ENCODE measurements at places on chromosomes 5 and 9.
A peak's percentile ranks its signal among the peaks of the same experiment; 100 is the strongest.

GRCh38 chr9:13885258-13885657 lies 428.7 kb downstream of the NFIB start:
- no peak for DNase-seq

- no peak for DNase-seq
These were observed 232.1 kb upstream of the PCSK5 start for GRCh38 chr9:75658301-75658905.

DNA sequence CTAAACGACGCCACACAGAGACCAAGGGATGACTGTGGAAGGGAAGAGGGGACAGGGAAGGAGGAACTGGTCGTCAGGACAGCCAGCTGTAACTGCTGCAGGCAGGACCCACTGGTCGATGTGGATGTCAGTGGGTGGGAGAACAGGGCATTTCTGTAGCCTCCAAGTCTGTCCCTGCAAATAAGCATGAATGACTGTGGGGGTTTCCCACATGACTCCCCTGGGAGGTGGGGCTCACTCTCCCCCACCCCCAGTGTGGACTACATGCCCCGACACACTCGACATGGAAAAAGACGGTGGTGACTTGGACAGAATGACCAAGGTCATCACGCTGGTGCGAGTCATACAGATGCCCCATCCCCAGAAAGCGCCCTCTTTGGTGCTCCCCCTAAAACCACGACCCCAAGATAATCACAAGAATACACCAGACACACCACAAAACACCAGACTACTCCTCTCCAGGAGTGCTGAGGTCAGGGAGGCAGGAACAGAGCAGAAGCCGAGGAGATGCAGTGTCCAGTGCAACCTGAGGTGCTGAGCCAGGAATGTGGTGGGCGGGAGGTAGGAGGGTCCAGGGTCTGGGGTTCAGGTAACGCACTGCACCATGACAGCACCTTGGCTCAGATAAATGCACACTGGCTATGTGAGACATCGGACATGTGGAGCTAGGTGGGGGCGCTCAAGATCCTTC lies 64.9 kb downstream of the SECISBP2 start:
- DNase-seq, result no peak

- DNase-seq, result no peak
These were observed 3.7 kb upstream of the DOLPP1 start for GRCh38 chr9:129077236-129077635.

DNA sequence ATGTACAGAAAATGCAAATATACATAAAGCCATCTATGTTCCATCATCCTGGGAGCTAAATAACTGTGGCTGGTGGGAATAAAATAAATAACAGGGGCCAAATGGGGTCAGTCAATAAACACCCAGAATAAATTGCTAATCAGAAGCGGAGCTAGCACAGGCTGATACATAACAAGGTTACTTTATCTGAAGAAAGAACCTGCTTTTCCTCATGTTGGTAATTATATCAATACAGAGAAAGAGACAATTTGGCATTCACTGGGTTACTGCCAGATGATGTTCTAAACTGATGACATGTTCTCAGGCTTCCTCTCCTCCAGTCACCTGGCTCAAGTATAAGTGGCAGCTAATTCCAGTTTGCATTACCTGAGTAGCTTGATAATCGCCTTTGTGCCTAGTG lies 144.9 kb upstream of the CD180 start:
- DNase-seq, result no peak

GRCh38 chr5:103522586-103522985 lies 40.0 kb downstream of the NUDT12 start:
- DNase-seq, result no peak

GRCh38 chr5:111869681-111870080 lies 112.7 kb upstream of the NREP start:
- DNase-seq, result no peak

- no peak for DNase-seq
These were observed 140.6 kb downstream of the LRRC70 start for GRCh38 chr5:62719061-62719720.

GRCh38 chr9:136629001-136629878 lies 33.5 kb upstream of the EGFL7 start:
- no peak for DNase-seq

- no peak for DNase-seq
These were observed 118.4 kb downstream of the INSYN2B start for GRCh38 chr5:169861934-169862333.

GRCh38 chr9:137461663-137462395 lies 2.7 kb upstream of the NSMF start:
- peak; percentile 77 for DNase-seq

DNA sequence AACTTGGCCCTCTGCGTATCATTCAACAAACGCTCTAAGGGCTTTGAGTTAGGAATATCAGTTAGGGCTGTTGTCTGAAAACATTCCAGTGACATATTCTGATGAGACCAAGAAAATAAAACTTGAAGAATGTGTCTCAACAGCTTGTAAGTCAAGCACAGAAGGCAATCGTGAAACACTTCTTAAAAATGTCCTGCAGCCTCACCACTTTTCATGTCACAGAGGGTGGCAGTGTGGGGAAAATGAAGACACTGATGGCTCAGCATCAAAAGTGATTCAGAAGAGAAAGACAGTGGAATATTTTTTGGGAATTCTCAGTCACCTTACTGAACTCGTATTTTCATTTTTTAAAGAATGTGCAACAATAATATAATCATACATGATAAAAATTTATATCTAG lies 247.3 kb downstream of the CTNND2 start:
- DNase-seq, result no peak

DNA sequence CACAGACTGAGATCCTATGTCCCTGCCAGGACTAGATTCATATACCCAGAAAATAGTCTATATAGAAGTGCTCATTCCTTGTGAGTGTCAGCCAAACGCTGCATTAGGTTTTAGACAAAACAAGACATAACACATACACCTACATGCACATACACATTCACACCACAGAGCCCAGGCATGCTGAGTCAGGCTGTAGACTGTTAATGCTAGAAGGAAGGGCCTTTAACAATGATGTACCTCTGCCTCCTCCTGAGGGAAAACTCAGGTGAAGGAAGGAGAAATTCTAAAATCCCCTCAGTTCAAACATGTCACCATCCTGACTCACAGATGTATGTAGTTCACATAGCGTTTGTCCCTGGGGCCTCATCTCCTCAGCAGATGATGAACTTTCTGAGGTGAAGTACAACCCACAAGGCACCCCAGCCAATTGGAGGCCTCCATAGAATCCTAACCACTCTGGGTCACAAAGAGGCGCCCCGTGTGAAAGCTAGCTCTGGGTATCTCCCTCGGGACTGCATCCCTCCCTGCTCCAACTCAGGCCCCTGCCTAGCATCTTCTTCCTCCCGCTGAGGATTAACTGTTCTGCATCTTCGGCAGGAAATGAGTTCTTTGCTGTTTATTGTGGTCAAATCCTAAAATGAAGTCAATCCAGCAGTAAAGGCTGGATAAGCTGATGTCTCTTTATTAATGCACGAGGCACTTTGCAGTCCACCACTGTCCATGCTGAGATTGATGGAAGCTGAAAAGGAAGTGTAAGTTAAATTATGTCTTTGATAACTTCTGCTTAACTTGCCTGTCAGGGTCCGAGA lies 40.8 kb upstream of the FSTL4 start:
- no peak for DNase-seq

- DNase-seq, result no peak
These were observed 324.8 kb downstream of the TMEM38B start for GRCh38 chr9:106019039-106019680.

- no peak for DNase-seq
These were observed 47.6 kb downstream of the ADAMTS2 start for GRCh38 chr5:179297486-179298180.

DNA sequence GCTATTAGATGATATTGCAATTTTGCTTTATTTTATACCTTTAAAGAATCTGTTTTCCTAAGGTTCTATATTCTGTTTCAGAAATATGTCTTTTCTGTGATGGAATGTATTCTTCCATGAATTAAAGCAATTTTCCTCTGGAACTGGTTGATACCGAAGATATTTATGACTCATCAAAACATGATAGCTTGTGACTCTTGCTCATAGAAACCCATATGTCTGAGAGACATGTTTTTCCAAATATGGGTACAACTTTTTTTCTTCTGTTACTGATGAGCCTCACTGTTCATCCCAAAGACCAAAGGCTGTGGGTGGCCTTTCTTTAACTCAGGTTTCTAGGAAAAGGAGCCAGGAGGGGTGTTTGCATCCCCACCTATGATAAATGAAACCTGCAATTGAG lies 126.1 kb upstream of the PAPPA start:
- no peak for DNase-seq

GRCh38 chr9:112664531-112664930 lies 53.4 kb downstream of the INIP start:
- DNase-seq, result no peak

DNA sequence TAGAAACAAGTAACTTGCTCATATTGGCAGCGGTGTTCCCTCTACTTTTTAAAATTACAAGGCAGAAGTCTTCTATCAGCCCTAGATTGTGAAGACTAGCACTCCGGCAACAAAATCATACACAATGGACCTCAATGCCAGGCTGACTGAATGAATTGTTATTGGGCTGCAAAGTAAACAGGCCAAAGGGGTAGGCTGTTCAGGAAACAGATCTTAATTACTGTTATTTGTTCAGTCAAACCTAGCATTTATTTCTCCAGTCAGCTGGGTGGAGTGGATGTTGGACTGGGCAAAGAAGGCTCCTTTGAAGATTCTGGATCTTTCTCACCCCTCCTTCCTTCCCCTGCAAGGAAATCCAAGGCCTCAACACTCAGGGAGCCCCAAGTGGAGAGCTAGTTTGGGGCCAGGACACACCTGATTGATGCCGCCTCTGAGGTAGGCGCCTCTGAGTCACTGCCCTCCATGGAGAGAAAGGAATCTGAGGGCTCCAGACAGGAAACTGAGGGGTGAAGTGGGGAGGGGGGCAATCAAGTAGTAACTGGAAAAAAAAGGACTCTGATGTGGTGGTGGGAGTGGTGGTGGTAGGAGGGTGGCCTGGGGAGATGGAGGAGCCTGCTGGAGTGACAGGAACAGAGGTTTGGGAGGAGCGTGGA lies 35.5 kb downstream of the SERINC5 start:
- DNase-seq, result no peak

Measured in stimulated activated CD8-positive, alpha-beta memory T cell treated with anti-CD3 and anti-CD28 coated beads, Interleukin-4, amount 100 ng/mL, for 24 hours (primary cell).